ENCODE measurements at places on chromosomes 11 and 22.
A peak's percentile ranks its signal among the peaks of the same experiment; 100 is the strongest.

DNA sequence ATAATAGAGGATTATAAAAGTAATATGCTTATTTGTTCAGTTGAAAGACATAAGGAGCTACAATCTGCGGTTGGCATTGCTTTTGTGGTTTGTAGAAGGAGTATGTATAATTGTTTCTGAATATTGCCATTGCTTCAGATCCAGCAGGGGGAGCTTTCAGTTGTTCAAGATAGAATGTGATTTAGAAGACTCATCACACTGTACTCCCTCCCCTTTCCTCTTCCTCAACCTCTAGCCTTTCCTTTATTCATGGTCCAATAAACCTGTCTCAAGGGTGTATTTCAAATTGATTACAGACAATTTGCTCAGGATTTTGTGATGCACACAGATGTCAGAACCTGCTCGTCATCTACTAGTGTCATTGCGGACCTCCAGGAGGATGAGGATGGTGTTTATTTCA, 9.8 kb downstream of the PRMT3 start:
- peak; percentile 63 for DNase-seq

- no peak for DNase-seq
These were observed 1.9 kb downstream of the FBXO7 start for GRCh38 chr22:32476281-32477195.

DNA sequence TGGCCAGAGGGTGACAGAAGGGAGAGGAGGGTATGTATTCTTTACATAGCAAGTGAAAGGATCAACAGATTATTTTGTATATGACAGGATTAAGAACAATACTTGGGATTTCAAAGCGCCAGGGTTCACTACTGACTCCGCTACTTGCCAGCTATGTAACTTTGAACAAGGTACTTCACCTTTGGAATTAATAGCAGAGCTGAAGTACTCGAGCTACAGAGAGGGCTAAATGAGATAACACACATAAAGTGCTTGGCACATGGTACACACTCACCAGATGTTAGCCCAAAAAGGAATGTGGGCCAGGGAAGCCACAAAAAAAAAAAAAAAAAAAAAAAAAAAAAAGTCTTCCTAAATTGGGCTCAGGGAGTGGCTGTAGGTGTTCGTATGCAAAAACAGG, 408.4 kb downstream of the BUD13 start:
- no peak for DNase-seq

DNA sequence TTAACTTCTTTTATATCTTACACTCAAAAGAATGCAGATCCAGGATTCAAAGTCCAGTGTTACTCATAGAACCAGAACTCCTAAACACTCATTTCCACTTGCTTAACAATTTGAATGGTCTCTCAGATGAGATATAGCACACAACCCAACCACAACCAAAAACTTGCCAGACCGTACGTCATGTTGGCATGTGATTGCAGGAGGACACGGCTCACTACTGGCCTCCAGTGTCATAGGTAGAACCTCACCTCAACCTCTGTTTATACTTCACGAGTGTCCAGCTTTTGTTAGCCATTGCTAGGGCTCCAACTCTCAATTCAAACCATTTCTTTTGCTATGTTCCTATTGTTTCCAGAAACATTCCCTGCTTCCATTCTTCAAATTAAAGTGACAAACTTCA, 58.5 kb upstream of the PDGFD start:
- DNase-seq = no peak

- no peak for DNase-seq
These were observed 4.2 kb upstream of the OR52J3 start for GRCh38 chr11:5042091-5042490.
